Stimulated activated CD4-positive, alpha-beta T cell treated with anti-CD3 and anti-CD28 coated beads, Interleukin-1b, Interleukin-23, amount 100 ng/mL, for 48 hours (primary cell): ENCODE measurements at places on chromosomes 2 and 18.

- DNase-seq, result no peak
Measured at GRCh38 chr2:52127527-52127926, 1095.6 kb upstream of the NRXN1 start.

GRCh38 chr18:48035556-48035860 lies 105.0 kb upstream of the SMAD2 start:
- DNase-seq, result no peak

DNA sequence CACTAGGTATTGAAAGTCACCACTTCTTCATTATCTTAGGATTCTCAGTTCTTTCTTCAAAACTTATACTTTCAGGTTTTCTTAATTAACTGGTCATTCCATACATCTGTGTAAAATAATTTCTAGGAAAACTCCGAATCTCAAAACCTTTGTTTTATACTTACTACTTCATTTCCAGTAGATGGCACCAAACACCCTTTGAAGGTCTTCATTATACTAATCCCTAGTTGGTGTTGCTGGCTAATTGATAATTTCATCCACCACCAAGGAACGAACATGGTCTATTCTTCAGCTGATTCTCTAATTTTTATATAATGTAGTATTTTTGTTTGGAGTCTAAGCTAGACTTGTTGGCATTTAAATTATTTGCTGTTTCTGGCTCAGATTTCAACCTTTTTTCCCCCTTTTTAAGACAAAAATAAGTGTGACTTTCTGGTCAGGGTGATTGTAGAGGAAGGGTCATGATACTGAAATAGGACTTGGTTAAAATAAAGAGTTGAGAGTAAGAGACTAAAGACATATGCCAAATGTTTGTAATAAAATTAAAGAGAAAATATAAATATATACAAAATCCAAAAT lies 2.8 kb upstream of the MXD1 start:
- DNase-seq, result no peak

DNA sequence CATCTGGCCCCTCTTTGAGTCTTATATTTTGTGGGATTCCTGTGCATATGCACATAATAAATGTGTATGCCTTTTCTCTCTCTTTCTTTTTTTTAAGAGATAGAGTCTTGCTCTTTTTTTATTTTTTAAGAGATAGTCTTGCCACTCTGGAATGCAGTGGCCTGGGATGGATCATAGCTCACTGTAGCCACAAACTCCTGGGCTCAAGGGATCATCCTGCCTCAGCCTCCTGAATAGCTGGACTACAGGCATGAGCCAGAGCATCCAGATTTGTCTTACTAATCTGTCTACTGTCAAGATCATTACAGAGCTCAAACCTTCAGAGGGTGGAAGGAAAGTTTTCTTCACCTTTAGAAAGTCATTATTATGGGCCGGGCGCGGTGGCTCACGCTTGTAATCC lies 342.2 kb upstream of the LRRTM4 start:
- DNase-seq, result no peak
